ENCODE measurements at places on chromosomes 7 and 10.

GRCh38 chr10:125846894-125847293 is 23.5 kb downstream of the BCCIP start:
- DNase-seq, result no peak

DNA sequence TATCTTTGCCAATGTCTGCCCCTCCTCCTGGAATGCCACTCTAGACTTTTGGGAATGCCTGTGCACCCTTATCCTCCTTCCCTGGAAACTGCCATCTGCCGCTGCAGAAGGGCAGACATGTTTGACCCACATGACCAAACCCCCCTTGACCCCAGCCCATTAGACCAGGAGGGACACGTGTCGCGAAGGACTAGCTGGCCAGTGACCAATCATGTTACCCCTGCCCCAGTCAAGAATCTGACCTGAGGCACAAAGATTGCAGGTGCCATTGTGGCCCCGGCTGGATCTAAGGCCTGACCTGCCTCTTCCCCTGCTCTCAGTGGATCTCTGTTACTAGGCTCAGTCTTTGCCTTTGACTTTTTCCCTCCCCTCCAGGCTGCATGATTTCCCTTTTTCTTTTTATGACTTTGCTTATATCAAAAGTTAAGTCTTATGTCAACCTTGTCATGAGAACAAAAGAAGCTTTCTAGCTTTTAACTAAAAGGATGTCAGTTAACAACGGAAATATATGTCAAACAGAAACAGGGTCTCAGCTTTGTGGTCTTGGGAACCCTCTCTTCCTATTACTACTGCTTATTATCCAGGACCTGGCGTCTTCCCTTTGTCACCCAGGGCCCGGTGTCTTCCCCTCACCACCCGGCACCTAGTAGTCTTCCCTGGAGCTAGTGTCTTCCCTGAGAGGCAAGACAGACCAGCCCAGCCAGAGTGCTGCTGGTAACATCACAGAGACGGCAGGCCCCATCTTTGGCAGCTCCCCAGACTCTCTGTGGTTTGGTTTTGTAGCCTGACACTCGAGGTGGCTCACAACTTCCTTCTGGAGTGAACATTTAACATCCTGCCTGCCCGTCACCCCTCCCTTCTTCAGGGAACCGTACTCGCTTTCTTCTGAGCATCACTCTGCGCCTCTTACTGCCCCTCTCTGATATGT is 24.4 kb upstream of the PPIF start:
- peak; percentile 76 for DNase-seq

DNA sequence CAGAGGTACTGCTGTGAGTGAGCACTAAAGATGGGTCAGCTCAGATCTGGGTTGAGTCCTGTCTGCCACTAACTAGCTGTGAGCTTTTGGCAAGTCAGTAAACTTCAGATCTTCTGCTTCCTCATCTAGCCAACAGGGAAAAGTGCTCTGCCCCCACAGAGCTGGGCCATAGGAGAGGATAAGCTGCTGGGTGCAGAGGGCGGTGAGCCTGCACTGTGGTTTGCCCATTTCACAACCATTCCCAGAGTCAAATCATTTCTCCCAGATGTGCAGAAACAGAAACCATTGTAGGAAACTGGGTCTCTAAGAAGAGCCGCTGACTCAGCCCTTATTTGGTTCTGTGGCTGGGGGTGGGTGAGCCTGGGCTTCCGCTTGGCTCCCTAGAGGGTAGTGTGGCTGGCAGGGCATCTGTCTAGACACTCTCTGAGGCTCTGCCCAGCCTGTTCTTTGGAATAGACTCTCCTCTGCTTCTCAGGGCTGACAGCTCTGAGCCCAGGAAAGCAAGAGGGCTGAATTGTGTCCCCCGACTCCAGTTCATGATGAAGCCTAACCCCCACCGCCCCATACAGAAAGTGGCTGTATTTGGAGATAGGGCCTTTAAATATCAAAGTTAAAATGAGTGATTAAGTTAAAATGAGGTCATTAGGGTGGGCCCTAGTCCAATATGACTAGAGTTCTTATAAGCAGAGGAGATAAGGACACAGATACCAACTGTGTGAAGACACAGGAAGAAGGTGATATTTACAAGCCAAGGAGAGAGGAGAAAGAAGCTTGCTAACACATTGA is 29.5 kb upstream of the ARHGAP22 start:
- peak; percentile 19 for DNase-seq

- DNase-seq, result no peak
Measured at GRCh38 chr10:16437540-16437894, 707 bp downstream of the PTER start.

- peak; percentile 17 for DNase-seq
Measured at GRCh38 chr10:70528741-70529362, 50.3 kb downstream of the PALD1 start.

GRCh38 chr10:75051308-75051707 is 60.1 kb upstream of the SAMD8 start:
- DNase-seq, result no peak

GRCh38 chr7:17304926-17305325 is 6.5 kb downstream of the AHR start:
- DNase-seq, result no peak

DNA sequence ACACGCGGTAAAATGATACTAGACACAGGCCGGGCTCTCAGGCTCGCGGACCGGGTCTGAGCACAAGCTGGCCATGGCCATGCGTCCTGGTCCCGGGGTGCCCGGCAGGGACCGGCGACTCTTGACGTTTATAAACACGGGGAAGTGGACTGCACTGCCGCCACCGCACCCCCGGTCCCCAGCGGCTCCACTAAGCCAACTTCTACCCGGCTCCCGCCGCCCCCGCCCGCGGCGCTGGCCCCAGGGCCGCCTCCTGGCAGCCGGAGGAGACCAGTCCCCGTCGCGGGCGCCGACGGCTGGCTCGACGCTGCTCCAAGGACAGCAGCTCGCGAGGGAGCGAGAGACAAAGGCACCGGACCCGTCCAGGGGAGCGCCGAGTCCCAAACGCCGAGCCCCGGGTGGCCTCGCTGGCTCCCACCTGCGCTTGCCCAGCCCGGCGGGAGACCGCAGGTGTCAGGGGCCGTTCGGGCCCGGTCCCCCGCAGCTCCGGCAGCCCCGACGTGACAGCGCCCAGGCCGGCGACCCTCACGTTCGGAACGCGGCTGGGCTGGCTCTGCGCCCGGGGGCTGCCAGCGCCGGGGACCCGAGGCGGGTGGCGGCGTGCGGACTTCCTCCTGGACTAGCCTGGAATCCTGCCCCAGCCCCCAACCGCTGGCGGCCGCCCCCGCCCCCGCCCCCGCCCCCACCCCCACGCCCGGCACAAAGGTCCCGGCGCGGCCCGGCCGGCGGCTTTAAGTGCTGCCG is 517 bp downstream of the ITGB1 start:
- peak; percentile 30 for DNase-seq

DNA sequence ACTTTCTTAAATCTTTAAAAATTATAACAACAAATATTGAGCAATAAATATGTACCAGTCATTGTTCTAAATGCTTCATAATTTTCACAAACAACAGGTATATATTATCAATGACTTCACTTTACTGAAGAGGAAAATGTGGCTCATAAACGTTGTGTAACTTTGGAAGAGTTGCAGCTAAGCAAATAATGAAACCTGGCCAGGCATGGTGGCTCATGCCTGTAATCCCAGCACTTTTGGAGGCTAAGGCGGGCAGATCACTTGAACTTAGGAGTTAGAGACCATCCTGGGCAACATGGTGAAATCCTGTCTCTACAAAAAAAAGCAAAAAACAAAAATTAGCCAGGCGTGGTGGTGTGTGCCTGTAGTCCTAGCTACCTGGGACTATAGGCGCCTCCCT is 71.9 kb upstream of the AMPH start:
- DNase-seq, result no peak

DNA sequence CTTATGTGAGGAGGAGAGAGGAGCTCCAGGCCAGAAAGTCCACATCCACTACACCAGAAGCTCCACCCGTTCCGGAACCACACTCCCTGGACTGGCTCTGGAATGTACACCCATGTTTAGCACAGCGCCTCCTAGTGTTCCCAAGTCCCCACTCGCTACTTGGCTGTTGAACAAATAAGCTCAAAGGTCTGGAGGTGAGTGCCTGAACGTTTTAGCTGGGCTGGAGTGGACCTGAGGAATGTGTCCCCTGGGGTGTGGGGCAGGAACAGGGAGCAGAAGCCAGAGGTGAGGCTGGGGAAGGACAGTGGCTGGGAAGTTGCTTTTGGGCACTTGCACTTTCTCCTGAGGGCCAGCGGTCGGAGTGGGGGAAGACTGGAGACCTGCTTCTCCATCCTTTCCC is 164.1 kb upstream of the CDCA7L start:
- no peak for DNase-seq

DNA sequence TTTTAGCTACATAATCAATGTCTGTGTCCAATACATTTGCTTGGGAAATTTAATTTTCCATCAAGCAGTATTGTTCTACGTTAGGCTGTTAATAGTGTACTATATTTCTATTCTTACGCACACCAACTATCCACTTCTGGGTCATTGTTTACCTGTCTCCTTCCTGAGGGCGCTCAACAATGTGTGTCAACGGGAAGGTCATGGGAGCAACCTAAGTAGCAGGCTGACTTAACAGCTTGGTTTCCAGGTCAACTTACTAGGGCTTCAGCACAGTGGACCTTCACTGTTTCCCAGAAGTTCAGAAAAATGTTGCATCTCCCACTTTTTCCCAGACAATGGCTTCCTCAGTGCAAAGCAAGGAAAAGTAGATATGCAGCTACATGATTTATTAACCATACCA is 13.7 kb downstream of the THSD7A start:
- DNase-seq, result no peak

DNA sequence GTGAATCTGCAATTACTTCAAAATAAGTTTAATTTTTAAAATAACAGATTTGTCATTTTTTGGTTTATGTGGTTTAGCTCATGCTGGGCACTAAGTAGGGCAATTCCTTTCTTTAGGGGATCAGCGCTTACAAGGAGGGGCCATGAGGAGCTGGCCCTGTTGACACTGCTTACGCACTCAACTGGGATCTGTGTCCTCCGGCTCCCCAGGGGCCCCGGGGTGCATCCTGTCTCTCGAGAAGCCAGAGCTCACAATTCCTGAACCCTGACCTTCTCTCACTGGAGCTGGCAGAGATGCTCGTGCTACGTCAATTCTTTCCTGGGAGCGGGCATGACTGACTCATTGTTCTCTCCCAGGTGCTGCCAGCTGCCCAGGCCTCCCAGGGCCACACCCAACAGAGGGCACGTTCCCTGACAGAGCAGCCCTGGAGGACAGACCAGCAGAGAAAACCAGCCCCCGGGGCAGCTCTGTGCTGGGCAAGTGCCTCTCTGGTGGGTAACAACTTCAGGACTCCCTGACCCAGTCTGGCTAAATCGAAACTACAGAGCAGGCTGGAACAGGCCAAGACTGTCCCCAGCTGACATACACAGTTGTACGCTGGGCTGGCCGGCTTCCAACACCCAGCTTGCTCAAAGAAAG is 36.8 kb downstream of the CTBP2 start:
- DNase-seq, result no peak

- DNase-seq, result no peak
Measured at GRCh38 chr7:112080978-112081377, 125.2 kb downstream of the DOCK4 start.

DNA sequence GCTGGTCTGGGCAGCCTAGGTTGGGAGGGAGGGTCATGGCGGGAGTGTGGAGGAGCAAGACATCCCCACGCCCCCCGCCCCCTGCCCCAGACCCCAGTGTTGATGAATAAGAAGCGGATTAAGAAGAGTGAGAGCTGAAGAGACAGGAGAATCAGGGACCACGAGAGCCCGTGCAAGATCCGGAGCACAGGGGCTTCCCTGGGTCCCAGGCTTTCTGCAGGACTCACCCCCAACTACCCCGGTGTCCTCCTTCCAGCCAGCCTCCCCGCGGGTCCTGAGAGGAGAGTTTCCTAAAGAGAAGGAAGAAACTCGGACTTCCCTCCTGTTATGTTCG is 20.1 kb downstream of the GHRHR start:
- DNase-seq, result no peak

DNA sequence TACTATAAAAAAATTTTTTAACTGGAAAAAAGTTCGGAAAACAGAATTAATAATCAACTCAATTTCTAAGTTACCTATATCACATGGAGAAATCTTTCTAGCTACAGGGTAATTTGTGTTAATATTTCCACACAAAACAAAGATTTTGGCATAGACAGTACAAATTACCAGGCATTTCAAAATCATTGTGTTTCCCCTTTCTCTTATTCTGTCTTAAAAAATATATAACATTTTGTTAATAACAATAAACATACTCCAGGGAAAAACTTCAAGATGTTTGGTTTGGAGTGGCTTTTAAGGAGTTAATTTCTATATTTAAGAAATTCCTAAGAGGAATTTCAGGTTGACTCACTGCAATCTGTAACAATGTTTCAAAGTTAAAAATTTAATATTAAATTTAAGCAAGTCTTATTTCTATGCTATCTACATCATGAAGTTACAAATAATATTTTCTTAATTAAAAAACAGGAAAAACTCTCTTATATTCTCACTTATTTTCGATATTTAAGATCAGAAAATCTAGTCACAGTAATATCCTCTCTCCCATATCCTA is 132.6 kb downstream of the NRBF2 start:
- no peak for DNase-seq

GRCh38 chr10:98085238-98085637 is 49.2 kb upstream of the R3HCC1L start:
- DNase-seq, result no peak

- DNase-seq, result no peak
Measured at GRCh38 chr10:28947171-28947570, 269.9 kb downstream of the BAMBI start.

GRCh38 chr10:78655979-78656378 is 412.8 kb upstream of the ZMIZ1 start:
- no peak for DNase-seq

DNA sequence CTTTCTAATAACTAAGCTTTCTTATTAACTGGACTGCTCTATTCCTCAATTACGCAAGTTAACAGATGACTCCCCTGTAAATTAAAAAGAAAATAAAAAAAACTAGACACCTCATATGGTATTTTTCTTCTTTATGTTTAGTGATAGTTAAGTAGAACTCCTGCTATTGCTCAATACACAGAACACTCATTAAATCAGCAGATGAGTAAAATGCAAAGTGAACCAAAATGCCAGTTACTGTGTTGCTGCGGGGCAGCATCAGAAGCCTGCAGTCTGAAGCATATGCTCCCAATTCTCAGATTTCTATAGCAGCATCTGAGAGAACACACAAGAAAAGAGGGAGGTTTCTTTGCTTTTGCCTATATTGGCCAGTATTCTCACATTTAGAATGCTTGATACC is 28.4 kb downstream of the CDK6 start:
- DNase-seq, result no peak

GRCh38 chr10:13496164-13496563 is 32.6 kb downstream of the BEND7 start:
- no peak for DNase-seq

DNA sequence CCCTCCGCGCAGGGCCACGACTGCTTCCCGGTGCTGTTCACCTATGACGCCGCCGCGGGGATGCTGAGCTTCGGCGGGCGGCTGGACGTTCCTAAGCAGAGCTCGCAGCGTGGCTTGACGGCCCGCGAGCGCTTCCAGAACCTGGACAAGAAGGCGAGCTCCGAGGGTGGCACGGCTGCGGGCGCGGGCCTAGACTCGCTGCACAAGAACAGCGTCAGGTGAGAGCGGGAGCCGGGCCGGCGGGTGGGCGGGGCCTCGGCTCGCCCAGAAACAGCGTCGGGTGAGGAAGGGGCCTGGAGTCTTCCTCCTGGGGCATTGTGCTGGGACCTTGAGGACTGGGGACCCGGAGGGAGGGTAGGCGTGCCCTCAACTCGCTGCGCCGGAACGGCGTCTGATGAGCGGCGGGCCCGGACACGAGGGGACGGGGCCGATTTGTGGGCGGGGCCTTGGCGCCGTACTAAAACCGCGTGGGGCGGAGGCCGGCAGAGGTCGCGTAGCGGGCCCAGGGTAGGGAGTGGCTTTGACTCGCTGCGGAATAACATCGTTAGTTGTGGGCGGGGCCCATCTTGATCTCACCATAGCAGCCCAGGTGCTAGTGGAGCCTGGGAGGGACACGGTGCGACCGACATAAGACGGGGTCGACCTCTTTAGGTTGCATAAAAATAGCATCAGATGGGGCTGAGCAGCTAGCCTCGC is 15.6 kb downstream of the PDAP1 start:
- DNase-seq, result peak; percentile 91
